ENCODE measurements at places on chromosomes 7 and 10. TPM values are rescaled to one million over a fixed set of nuclear protein-coding genes. Genes with fewer than 3 reads are reported as not detected.

The KCP gene
- 2.5 TPM for total RNA-seq

The EBLN1 gene
- not detected for total RNA-seq

- H3K4me3 ChIP-seq: no peak overlapping the region
- peaks cover 12% of the 10 kb centered on the region for H3K4me1 ChIP-seq
- DNase-seq: no peak
Measured at GRCh38 chr7:2031451-2031845, 201.3 kb downstream of the MAD1L1 start.

GRCh38 chr10:60853107-60853506 is 74.8 kb downstream of the CDK1 start:
- no peak overlapping the region for H3K4me3 ChIP-seq
- no peaks in the 10 kb centered on the region for H3K27me3 ChIP-seq
- DNase-seq: no peak
- 0 out of 2 replicates have a peak, but pooled peaks cover 3% of the 10 kb centered on the region for H3K36me3 ChIP-seq
- no peaks in the 10 kb centered on the region for H3K4me1 ChIP-seq

DNA sequence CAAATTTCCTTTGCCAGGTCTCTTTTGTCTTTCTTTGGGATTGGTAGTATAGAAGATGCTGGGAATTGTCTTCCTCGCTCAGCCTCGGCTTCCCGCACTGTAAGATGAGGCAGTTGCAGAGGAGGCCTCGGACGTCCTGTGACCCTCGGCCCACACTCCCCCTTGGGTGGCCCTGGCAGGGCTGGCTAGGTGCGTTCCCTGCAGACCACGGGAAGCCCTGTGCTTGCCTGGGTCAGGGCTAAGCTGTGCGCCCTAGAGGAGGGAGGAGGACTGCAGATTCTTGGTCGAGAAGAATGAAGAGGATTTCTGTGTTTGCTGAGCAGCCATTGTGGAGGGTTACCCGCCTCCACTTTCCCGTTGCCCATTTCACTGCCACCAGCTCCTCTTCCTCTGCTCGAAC is 42.8 kb downstream of the WIPI2 start:
- no peaks in the 10 kb centered on the region for H3K27me3 ChIP-seq
- H3K36me3 ChIP-seq: peaks cover 33% of the 10 kb centered on the region
- H3K4me1 ChIP-seq: no peaks in the 10 kb centered on the region
- no peak for DNase-seq

- no peaks in the 10 kb centered on the region for H3K4me1 ChIP-seq
- H3K27me3 ChIP-seq: no peaks in the 10 kb centered on the region
- H3K27ac ChIP-seq: no peak overlapping the region
- H3K4me3 ChIP-seq: no peak overlapping the region
Measured at GRCh38 chr10:42691361-42692120, 53.2 kb upstream of the ZNF33B start.

- H3K4me3 ChIP-seq: peak overlapping the region; percentile 92
- DNase-seq: peak; percentile 43
- peaks cover 34% of the 10 kb centered on the region for H3K4me1 ChIP-seq
- no peak overlapping the region for H3K27ac ChIP-seq
Measured at GRCh38 chr10:7407368-7408290, 3.2 kb downstream of the SFMBT2 start.

DNA sequence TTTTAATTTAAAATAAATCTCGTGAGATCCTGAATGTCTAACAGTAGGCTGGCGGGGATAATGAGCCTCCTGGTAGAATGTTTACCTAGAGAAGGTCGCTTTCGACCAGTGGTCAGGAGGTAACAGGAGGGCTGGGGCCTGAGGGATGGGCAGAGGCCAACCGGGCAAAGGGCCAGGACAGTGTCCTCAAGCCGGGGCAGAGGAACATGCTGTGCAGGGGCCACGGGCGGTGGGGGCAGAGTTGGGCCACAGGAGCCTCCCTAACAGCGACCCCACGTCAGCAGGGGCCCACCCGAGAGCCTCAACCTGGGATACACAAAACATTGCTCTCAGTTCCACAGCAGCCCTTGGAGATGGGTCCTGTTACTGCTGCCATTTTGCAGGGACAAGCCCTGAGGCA is 14.5 kb downstream of the CFAP46 start:
- no peak for DNase-seq
- H3K36me3 ChIP-seq: no peaks in the 10 kb centered on the region
- no peak overlapping the region for H3K27ac ChIP-seq

GRCh38 chr10:3376631-3377030 is 204.0 kb upstream of the PITRM1 start:
- H3K4me3 ChIP-seq: no peak overlapping the region
- H3K27ac ChIP-seq: no peak overlapping the region
- no peaks in the 10 kb centered on the region for H3K4me1 ChIP-seq
- DNase-seq: no peak
- H3K27me3 ChIP-seq: no peaks in the 10 kb centered on the region
- H3K36me3 ChIP-seq: no peaks in the 10 kb centered on the region

- peaks cover 10% of the 10 kb centered on the region for H3K4me1 ChIP-seq
- H3K4me3 ChIP-seq: no peak overlapping the region
- no peak for DNase-seq
Measured at GRCh38 chr7:142372727-142373126, 114.9 kb upstream of the PRSS58 start.

- H3K4me3 ChIP-seq: no peak overlapping the region
- H3K36me3 ChIP-seq: no peaks in the 10 kb centered on the region
- DNase-seq: no peak
- peaks cover 27% of the 10 kb centered on the region for H3K4me1 ChIP-seq
- H3K27me3 ChIP-seq: peaks cover 3% of the 10 kb centered on the region
Measured at GRCh38 chr10:132371641-132372081, 25.3 kb upstream of the PWWP2B start.
